ENCODE measurements at places on chromosomes 6 and 20.

DNA sequence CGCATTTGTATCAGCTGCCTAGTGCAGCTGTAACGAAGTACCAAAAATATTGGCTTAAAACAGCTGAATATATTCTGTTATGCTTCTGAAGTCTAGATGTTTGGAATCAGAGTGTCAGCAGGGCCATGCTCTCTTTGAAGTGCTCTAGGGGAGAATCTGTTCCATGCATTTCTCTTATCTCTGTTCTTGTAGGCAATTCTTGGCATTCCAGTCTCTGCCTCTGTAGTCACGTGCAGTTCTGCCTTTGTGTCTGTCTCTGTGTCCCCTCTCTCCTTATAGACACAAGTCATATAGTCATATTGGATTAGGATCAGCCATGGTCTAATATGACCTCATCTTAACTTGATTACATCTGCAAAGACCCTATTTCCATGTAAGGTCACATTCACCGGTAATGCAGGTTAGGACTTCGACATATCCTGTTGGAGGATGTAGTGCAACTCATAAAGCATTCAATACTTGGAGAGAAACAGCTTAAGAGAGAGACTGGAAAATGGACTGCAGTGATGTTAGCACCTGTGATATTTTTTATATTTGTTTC, 18.6 kb downstream of the FAM83B start:
- no peak for DNase-seq

- DNase-seq = peak; percentile 31
Measured at GRCh38 chr6:155895641-155896040, 440.0 kb upstream of the NOX3 start.

- no peak for DNase-seq
Measured at GRCh38 chr6:17656644-17657043, 50.1 kb downstream of the NUP153 start.

DNA sequence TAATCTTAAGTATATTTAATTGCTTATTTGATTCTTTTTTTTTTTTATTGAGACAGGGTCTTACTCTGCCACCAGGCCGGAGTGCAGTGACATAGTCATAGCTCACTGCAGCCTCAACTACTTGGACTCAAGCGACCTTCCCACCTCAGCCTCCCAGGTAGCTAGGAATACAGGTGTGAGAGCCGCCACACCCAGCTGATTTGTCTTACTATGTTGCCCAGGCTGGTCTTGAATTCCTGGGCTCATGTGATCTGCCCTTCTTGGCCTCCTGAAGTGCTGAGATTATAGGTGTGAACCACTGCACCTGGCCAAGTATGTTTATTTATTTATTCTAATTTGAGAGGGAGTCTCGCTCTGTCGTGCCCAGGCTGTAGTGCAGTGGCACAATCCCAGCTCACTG, 38.2 kb downstream of the PTPN1 start:
- DNase-seq = no peak

DNA sequence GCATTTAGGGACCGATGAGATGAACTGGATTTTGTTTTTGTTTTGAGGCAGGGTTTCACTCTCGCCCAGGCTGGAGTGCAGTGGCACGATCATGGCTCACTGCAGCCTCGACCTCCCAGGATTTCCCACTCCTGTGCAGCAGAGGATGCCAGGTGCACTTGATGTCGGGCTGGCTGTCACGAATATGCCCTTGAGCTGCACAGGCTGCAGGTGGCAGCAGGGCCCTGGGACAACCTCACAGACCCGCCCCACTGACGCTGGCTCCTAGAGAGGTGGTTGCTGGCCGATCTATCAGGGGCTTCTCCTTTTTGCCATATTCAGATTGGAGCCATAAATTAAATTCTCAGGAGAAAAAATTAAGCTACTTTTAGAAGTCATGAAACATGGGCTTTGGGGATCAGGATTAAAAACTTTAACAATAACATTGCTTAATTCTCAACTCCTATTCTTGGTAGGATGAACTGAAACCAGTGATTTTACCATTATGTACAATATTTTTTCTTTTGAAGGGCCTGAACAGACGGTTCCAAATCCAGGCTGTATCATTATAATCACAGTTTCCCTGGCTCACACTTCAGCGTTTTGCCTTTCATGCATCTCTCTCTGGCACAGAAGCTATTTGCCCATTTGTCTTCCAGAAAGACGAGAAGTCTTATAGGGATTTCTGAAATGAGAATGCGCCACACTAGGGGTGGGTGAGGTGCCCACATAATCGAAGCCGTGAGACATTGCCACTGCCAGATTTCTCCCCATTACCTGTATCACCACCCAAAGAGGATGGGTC, 32.4 kb downstream of the NQO2 start:
- DNase-seq = no peak

- DNase-seq = no peak
Measured at GRCh38 chr20:10925767-10926166, 252.0 kb upstream of the JAG1 start.

DNA sequence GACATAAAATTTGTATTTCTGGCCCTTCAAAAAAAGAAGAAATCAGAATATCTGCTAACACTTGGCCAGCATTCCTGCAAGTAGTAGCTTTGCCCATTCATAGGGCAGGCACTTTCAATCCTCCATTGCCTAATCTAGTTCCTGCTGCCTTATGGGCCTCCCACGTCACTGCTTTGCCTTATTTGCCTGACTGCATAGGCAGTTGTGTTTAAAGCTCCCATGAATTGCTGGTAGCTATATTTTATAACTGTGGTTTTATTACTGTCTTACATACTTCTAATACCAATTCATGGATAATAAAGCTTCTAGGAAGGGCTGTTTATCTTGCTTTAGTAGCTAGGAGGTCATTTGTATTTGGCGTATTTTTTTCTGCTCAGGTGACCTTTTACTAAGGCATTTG, 7.7 kb upstream of the SLC35A1 start:
- no peak for DNase-seq

- DNase-seq = peak; percentile 67
Measured at GRCh38 chr6:56026455-56027180, 151.2 kb upstream of the BMP5 start.
